ENCODE measurements at places on chromosomes 6 and 20.

DNA sequence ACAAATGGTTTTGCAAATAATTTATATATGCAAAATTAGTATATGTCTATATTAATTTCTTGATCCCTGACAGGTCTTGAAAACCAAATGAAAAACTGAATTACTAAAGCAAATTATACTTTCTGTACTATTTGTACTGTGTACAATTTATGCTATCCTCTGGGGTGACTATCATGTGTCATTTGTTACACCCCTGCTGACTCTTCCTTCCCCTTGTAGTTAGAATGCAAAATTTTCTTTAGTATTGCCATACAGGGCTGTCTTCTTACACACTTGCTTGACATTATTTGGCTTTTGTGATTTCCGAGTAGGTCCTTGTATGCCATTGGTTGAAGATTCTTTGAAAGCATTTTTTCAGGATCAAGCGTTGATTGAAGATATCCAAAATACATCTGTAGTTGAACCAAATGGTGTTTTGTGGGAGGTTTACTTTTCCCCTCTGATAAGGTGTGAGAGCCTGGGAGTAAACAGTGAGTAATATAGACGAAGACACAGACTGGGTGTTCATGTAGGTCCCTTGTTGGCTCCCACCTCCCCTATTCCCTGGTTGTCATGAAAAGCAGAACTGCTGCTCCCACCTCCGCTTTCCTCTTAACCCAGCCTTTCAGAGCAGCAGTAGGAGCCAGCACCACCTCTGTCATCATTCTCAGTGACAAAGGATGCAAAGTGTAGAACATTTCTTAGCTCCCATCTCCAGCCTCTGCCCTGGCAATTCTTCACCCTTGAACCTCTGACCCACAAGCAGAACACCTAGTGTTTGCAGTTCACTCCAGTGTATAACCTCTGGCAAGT, 29.0 kb downstream of the NCOA7 start:
- H3K27me3 ChIP-seq = no peaks in the 10 kb centered on the region
- peaks cover 17% of the 10 kb centered on the region for H3K36me3 ChIP-seq
- no peak for DNase-seq
- H3K27ac ChIP-seq = peak overlapping the region; percentile 60

- H3K36me3 ChIP-seq = peaks cover 1% of the 10 kb centered on the region
- H3K4me1 ChIP-seq = peaks cover 22% of the 10 kb centered on the region
- H3K27ac ChIP-seq = peak overlapping the region; percentile 72
- DNase-seq = no peak
- H3K27me3 ChIP-seq = no peaks in the 10 kb centered on the region
These were observed 291.8 kb downstream of the FOXC1 start for GRCh38 chr6:1901556-1901955.

- no peaks in the 10 kb centered on the region for H3K27me3 ChIP-seq
- DNase-seq = no peak
- H3K4me3 ChIP-seq = no peak overlapping the region
- H3K36me3 ChIP-seq = no peaks in the 10 kb centered on the region
- no peak overlapping the region for H3K27ac ChIP-seq
These were observed 176.2 kb upstream of the AHI1 start for GRCh38 chr6:135673501-135674309.

DNA sequence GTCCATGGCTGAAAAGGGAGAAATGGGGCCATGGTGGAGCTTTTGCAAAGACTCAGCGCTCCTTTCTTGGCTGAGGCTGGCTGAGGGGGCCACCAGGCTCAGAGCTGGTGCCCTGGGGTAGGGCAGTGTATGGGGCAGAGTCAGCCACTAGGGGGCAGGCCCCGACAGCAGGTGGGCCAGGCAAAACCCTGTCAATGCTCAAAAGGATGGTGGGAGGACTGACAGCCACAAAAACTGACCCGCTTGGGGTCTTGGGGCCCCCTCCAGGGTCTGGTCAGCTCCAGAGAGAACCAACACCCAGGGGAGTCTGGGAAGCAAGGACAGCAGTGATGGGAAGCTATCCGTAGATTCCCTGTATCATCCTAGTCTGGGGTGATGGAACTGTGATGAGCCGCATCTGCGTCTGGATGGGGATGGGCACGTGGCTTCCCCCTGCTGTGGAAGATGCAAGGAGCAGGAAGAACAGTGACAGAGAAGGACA, 306.9 kb downstream of the DHX35 start:
- DNase-seq = no peak
- H3K4me1 ChIP-seq = peaks cover 10% of the 10 kb centered on the region
- H3K27me3 ChIP-seq = peaks cover 5% of the 10 kb centered on the region
- H3K36me3 ChIP-seq = no peaks in the 10 kb centered on the region

DNA sequence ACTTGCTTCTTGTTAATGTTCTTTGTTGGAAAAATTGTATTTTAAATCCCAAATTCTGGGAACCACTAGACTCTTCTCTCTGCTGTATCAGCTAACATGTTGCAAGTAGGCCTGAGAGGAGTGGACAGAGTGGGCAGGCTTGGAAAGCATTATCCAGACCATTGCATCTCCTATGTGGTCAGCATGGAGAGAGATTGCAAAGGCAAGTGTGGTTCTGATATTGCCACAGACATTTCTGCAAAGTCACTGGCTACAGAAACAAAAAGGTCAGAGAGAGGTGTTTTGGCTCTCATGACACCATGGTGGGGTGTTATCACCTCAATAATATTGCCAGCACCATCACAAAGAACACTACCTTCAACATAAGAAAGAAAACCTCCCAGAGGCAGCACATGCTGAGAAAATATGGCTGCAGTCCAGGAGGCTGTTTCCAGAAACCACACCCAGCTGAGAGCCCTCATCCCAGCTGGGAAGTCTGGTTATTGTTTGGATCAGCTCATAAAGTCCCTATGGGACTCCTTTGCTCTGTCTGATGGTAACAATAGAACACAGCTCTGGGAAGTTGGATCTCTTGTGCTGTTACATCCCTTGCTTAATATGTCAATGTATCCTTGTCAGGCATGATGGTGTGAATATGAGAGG, 78.2 kb upstream of the TBX18 start:
- no peaks in the 10 kb centered on the region for H3K36me3 ChIP-seq
- H3K4me3 ChIP-seq = no peak overlapping the region
- no peak overlapping the region for H3K27ac ChIP-seq
- no peak for DNase-seq
- H3K27me3 ChIP-seq = peaks cover 34% of the 10 kb centered on the region
- H3K4me1 ChIP-seq = no peaks in the 10 kb centered on the region

GRCh38 chr6:39407446-39407993, 85.0 kb upstream of the KCNK16 start:
- no peaks in the 10 kb centered on the region for H3K4me1 ChIP-seq
- no peak overlapping the region for H3K27ac ChIP-seq
- no peak for DNase-seq
- H3K4me3 ChIP-seq = no peak overlapping the region
- no peaks in the 10 kb centered on the region for H3K36me3 ChIP-seq

DNA sequence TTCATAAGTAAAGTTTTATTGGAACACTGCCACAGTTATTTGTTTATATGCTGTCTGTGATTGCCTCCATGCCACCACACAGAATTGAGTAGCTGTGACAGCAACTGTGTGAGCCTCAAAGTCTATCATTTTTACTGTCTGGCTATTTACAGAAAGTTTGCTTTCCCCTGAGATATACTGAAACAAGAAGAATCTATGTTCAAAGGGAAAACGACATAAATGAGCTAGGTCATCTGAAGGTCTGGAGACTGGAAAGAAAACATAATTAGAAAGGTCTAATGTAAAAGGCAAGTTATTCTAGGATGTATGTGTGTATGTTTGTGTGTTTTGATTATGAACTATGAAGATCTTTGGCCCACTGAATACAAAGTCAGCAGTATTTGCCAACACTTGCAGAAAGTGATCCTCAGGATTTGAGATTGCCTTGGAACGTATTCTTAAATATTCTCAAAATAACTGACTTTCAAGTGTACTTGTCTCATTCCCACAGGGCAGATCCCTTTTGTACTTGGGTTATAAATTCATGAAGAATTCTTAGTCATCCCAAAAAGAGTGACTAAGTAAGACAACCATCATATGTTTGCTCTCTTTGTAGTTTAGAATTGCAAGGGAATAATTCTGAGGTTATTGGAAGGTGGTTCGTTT, 677.7 kb downstream of the DOK5 start:
- H3K27ac ChIP-seq = no peak overlapping the region
- H3K4me3 ChIP-seq = no peak overlapping the region
- no peaks in the 10 kb centered on the region for H3K27me3 ChIP-seq
- no peaks in the 10 kb centered on the region for H3K4me1 ChIP-seq
- no peaks in the 10 kb centered on the region for H3K36me3 ChIP-seq

DNA sequence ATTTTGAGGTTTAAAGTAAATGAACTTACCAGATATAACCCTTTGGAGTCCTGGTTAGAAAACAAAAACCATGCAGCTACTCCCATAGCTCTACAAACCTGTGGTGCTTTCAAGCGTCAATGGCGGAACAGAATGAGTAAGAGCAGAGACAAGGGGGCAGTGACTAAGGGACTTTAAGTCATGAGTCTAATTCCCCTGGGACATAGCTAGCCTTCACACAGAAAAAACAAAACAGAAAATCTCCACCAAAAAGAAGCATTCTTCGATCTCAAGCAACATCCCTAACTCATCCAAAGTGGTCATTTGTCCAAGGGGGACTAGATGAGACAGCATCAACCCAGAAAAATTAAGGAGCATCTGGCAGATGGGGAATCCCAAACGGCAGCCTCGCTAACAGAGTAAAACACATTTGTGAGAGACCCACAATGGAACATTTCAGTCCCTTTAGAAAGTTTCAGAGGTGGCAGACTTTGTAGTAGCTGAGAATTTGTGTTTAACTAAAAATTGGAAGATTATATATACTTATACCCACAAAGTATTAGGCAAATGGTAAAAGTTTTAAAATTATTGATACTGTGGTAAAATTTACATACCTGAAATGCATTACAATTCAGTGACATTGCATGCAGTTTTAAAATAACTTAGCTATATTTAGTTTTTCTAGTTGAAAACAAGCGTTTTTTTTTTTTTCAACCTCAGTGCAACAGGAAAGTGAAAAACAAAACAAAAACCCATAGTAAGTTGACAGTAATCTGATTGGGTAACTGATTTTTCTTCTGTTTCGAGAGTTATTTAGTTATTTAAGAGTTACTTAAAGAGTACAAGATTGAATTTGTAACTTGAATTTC, 67.5 kb downstream of the KCNQ5 start:
- DNase-seq = no peak
- peaks cover 4% of the 10 kb centered on the region for H3K4me1 ChIP-seq
- no peak overlapping the region for H3K27ac ChIP-seq
- no peaks in the 10 kb centered on the region for H3K36me3 ChIP-seq

Measured in chondrocyte (in vitro differentiated cells).